ENCODE measurements at places on chromosomes 6 and 20. TPM values are rescaled to one million over a fixed set of nuclear protein-coding genes. Genes with fewer than 3 reads are reported as not detected.

GRCh38 chr20:57051096-57051495 is 215.3 kb downstream of the BMP7 start:
- no peak for DNase-seq

GRCh38 chr6:42783177-42783875 is 1.5 kb downstream of the BICRAL start:
- peak; percentile 67 for DNase-seq

DNA sequence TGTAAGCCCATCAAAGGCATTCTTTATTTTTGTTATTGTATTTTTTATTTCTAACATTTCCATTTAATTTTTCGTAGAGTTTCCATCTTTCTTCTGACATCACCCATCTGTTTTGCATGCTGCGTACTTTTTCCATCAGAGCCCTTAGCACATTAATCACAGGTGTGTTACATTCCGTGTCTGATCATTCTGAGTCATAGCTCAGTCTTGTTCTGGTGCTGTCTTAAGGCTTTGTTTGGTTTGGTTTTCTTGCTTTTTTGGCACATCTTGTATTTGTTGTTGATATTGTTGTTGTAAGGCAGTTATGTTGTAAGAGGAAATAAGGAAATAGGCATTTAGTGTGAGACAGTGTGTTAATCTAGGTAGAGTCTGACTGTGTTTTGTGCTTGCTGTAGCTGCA is 214.6 kb upstream of the CDH4 start:
- DNase-seq, result no peak

Gene PPIL6
- 0.48 TPM for total RNA-seq

DNA sequence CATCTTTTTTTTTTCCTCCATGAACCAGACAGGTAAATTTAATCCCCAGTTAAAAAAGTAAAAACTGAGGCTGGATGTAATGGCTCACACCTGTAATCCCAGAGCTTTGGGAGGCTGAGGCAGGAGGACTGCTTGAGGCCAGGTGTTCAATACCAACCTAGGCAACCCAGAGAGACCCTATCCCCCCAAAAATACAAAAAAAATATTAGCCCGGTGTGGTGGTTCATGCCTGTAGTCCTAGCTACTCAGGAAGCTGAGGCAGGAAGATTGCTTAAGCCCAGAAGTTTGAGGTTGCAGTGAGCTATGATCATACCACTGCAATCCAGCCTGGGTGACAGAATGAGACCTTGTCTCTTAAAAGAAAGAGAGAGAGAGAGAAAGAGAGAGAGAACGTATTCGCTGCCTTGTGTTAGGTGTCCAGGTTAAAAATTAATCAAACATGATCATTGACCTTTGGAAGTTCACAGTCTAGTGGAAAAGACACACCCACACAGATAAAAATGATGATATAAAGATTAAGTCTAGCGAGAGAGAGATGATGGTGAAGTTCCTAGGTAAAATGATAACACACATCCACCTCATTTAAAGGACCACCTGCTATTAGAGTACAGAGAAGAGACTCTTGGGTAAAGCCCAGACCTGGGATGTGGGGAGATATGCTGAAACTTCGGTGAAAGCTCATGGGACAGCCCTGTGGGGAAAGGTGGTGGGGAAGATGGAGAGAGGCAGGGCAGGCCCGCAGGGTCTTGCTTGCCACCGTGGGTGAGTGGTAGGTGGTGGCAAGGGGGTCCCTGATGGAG is 4.8 kb upstream of the NHSL1 start:
- DNase-seq, result peak; percentile 61
